ENCODE measurements at places on chromosomes 4 and X.

GRCh38 chr4:102869569-102870197, 891 bp downstream of the CISD2 start:
- DNase-seq: no peak

DNA sequence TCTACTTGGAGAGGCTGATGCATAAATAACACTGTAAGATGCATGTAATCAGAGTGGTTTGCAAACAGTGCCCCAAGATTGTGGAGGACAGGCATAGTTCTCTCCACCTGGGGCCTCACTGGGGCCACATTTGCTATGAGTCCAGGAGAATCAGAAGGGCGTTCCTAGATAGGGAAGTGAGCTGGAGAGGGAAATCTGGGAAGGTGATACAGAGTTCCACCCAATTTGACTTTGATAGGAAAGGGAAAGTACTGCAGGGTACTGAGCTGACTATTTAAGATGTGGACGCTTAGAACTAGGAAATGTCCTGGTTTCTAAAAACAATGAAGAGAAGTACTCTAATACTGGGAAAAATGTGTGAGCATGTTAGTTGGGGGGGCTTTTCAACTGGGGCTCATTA, 33.9 kb downstream of the FAM9C start:
- DNase-seq: no peak

- no peak for DNase-seq
These were observed 53.0 kb downstream of the POF1B start for GRCh38 chrX:85326234-85327059.

GRCh38 chr4:118280501-118281218, 72.1 kb downstream of the PRSS12 start:
- DNase-seq: peak; percentile 60

DNA sequence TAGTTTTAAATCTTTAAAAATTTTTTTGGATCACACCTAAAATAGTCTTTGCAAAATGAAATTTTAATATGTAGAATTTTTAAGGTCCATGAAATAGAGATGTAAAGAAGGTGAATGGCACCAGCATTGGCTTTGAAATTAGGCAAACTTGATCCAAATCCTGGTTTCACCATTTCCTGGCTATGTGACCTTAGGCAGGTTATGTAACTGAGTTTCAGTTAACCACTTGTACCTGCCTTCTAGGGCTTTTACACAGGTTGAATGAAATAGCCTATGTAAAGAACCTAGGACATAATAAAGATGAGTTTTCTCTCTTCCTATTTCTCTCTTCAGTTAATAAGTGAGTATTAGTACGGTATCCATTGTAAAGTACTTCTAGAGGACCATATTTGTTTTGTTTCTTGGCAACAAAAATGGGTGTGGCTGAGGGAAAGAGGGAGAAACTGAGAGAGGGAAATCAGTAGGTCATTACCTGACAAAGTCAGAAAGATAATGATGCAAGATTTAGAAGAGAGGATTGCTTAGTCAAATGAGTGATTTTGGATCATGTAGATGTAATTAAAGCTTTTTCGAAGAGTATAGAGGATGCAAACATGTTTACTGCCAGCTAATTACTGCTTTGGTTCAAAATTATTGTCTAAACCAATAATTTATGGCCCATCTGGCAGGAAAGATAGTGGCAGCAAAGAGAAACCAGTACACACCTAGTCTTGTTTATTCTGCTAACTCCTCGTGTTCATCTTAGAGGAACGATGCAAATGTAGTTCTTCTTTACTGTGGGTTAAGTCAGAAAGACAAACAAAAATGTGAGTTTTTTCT, 81.9 kb downstream of the PDLIM5 start:
- no peak for DNase-seq

GRCh38 chrX:65136424-65136823, 160.2 kb upstream of the ZC4H2 start:
- no peak for DNase-seq

DNA sequence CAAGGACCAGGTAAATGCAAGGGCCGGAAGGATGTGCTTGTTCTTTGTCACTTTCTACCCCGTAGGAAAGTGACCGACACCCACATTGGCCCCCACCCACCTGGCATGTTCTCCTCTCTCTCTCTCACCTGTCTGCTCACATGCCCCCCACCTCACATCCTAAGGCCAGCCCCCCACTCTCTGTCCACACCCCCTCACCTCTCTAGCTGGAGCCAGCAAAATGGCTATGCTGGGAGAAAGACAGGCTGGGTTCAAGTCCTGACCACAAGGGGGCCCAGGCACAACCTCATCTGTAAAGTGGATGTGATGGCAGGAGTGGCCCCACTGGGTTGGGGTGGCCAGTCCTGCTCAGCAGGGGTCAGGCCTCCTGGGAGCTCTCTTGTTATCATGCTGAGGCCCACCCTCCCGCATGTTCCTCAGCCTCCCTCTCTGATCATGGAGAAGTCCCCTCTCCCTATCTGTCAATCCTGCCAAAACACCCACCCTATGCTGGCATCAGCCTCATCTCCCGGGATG, 1.7 kb upstream of the PPP2R2C start:
- DNase-seq: no peak

DNA sequence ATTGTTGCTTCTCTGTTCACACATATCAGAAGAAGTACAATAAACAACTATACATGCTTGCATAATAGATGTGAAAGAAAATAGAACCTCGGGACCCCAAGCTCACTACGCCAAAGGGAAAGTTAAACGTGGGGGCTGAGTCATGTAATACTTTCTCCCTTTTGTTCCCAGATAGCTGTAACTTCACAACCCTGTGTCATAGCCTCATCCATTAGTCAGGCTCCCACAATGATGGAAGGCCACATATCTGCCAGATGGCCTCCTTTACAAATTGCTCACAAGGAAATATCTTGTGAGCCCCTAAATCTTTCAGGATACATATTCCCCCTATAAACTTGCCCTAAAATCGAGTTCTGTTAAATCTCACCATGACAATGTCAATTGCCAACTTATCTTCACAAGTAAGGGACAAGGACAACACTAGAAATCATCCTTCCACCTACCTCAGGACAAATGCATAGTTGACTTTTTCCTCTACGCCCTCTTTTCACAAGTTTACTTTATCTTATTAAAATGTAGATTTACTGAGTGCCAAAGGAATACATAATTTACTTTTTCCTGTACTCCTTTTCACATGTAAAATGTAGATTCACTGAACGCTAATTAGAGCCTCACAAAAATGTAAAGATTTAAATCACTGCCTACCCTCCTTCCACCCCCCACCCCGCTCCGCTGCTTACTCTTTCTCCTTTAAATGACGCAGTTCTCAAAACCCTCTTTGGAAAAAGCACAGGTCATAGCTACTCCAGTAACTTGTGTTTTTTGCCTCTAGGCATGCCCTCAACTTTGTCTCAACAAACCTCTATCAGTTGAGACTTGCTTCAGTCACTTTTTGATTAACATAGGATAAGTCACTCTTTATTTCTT, 477.1 kb downstream of the DTHD1 start:
- DNase-seq: no peak

- DNase-seq: no peak
These were observed 249.6 kb upstream of the KLF3 start for GRCh38 chr4:38414410-38414809.

GRCh38 chr4:182142176-182143085, 100.8 kb upstream of the TENM3 start:
- no peak for DNase-seq

GRCh38 chr4:139315221-139315675, 13.0 kb upstream of the NDUFC1 start:
- DNase-seq: no peak

GRCh38 chr4:174808836-174809235, 20.2 kb downstream of the GLRA3 start:
- DNase-seq: no peak

DNA sequence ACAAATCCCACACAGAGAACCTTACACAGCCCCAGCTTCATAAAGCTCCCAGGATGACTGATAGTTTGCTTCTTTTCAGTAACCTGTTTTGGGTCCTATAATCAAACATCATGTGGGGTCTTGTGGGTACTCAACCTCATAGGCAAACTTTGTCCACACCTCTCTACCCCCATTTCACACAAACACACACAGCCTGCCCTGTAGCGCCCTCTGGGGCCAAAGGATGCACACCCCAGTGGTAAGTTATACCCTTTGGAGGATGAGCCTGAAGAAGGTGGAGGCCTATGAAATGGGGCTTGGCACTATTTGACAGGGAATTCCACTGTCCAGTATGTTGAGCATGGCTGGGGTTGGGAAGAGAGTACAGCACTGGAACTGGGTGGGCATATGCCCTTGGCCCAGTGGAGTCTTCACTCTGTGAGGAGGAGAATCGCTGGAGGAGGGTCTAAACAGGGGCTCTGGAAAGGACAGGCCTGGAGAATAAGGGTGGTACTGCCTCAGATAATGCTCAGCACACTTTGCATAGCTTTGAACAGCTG, 30.5 kb upstream of the COL25A1 start:
- no peak for DNase-seq

GRCh38 chr4:98657531-98658286, 702 bp downstream of the TSPAN5 start:
- peak; percentile 85 for DNase-seq

DNA sequence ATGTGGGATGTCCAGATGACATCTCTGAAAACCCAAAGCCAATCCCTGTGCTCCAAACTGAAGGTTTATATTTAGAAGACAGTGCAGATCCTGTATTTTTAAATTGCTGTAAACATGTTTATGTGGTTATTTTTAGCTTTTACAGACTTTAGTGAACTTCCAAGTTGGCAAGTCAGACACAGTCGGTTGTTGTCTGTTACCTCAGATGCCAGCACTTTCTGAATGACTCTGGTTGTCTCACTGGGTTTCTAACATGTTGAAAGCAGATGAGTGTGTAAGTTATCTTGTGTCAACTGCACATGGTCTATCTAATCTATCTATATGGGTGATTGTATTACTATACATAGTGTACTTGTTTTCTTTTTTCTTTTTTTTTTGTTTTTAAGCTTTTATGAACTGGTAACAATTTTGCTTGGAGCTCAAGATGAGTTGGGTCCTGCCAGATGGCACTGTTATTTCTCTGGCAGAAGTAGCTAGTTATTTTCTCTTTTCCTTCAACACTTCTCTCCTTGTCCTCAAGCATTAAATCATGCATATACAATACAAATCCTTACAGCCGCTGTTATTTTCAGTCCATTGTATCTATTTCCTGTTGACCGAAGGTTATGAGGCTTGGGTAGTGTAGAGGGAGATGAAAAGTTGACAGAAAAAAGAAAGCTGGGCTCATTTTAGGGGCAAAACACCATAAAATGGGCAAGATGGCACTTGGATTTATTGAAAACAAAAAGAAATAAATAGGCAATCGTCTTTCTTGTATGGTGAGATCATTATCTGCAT, 66.3 kb downstream of the GAB1 start:
- peak; percentile 79 for DNase-seq

DNA sequence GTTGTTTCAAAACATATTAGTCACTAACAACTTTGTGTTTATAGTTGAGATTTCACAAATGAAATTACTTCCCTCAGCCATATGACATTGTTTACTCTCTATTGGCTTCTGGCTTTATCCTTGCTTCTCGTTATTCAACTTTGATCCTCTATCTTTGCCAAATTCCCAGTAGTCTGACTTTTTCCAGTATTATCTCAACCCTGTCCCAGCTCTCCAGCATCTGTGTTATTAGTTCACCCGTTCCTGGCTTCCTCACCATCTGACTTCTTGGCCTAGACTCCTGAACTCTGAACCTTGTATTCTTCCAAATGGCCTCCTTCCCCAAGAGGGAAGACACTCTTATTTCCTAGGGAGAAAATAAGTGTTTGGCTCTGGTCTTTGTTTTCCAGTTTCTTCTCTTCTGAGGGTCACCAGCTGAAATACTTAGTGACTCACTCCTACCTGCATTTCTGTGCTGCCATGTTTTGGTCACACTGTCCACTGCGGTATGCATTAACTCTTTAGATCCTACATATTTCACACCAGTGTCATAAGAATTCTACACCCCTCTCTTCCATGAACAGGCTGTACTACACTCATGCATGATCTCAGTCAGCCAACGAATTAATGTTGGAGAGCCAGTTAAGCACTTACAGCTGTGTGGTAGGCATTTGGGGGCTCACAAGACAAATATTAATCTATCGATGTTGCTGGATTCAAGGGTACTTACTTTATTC, 17.0 kb upstream of the ARHGAP24 start:
- DNase-seq: no peak

DNA sequence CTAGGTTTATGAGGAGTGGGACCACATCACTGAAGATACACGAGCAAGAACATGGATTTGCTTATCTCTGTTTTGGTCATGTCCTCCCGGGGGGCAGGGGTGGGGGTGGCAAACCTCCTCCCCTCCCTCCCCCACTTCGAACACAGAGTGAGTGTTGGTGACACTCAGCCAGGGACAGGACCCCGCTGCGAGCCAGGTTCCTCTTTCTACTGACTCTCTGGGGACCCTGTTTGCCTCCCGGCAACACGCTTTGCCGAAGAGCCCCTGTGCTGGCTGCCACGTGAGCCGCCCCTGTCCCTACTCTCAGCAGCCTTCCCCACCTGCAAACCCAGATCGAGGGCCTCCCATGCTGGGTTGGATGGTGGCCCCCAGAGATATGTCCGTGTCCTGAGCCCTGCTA, 34.7 kb downstream of the P2RY8 start:
- DNase-seq: no peak

DNA sequence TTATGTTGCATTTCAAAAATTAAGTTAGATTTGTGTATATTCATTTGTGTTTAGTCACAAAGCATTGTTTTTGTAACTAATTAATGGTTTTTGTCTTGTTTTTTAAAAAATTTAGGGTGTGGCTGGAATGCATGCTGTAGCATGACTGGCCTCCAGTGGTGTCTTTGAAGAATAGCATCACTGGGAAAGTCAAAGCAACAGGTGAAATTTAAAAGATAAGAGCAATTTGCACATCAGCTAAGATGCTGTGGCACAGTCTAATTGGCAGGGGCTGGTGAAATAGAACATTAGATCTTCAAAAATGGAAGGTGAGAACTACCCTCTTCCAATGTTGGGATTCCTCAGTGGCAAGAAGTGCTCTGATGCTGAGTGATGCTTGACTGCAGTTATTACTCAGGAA, 45.3 kb downstream of the ANK2 start:
- DNase-seq: no peak

- no peak for DNase-seq
These were observed 625.9 kb downstream of the CCSER1 start for GRCh38 chr4:90753068-90753467.

GRCh38 chr4:159562366-159562765, 459.5 kb downstream of the RAPGEF2 start:
- no peak for DNase-seq

GRCh38 chr4:88897180-88897579, 159.8 kb downstream of the FAM13A start:
- no peak for DNase-seq

- DNase-seq: no peak
These were observed 176.9 kb upstream of the SCML1 start for GRCh38 chrX:17560385-17560784.

Measured in putamen (tissue), 1 donor.